ENCODE measurements at places on chromosomes 1 and 21. TPM values are rescaled to one million over a fixed set of nuclear protein-coding genes. Genes with fewer than 3 reads are reported as not detected.

IQGAP3 gene
- 23.7 TPM for total RNA-seq

FCER1A gene
- total RNA-seq, result not detected

TAL1 gene
- total RNA-seq, result not detected

CCDC190 gene
- 1.7 TPM for total RNA-seq

SPRR1A gene
- total RNA-seq, result not detected

VANGL2 gene
- total RNA-seq, result 0.34 TPM

FCRLB gene
- total RNA-seq, result 2.7 TPM

CD1B gene
- not detected for total RNA-seq

CFHR3 gene
- total RNA-seq, result not detected

SLC44A3 gene
- 1.4 TPM for total RNA-seq

Data from M059J (cell line).